ENCODE measurements at places on chromosomes 13 and 19.

DNA sequence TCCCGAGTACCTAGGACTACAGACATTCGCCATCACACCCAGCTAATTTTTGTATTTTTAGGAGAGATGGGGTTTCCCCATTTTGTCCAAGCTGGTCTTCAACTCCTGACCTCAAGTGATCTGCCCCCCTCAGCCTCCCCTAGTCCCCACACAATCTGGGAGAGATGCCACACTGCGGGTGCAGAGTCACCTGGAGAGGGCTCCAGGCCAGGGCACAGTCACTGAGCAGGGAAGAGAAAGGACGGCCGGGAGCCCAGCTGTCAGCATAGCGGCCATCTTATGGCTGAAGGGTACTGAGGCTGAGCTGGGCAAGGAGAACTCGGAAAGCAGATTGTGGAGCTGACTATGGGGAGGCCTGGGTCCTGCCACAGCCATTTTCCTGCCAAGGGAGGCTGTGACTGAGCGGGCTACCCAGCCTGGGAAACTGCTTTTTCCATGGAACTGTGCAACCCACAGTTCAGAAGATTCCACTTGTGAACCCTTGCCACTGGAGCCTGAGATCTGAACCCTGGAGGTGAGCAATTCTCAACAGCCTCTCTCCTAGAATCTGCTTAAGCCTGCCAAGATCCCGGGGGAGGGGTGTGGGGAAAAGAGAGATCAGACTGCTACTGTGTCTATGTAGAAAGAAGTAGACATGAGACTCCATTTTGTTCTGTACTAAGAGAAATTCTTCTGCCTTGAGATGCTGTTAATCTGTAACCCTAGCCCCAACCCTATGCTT is 109.2 kb downstream of the ZNF486 start:
- no peak for DNase-seq

- no peak for DNase-seq
These were observed 325.9 kb downstream of the KLF12 start for GRCh38 chr13:73808318-73808717.

GRCh38 chr19:49222011-49222410 is 64.4 kb downstream of the TRPM4 start:
- DNase-seq: no peak

DNA sequence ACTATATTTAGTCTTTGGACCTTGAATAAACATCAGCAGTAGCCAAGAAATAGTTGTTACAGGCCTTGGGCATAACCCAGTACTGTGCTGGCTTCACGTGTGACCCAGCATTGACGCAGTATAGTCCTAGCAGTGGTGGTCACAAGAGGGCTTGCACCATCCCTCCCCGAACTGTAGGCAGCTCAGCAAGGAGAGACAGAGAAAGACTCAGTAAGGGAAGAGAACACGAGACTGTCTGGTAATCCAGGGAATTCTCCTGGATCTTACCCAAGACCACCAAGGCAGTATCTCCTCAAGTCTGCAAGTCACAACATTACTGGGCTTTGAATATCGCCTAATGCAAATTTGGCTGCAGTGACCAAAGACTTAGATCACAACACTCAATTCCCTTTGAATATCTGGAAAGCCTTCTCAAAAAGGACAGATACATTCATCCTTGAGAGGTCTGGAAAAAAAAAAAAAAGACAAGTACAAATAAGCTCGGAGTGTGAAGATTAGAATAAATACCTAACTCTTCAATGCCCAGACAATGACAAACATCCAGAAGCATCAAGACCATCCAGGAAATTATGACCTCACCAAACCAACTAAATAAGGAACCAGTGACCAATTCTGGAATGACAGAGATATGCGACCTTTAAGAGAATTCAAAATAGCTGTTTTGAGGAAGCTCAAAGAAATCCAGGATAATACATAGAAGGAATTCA is 39.7 kb downstream of the CAB39L start:
- DNase-seq: no peak

GRCh38 chr19:55197528-55197927 is 11.8 kb downstream of the PTPRH start:
- no peak for DNase-seq

DNA sequence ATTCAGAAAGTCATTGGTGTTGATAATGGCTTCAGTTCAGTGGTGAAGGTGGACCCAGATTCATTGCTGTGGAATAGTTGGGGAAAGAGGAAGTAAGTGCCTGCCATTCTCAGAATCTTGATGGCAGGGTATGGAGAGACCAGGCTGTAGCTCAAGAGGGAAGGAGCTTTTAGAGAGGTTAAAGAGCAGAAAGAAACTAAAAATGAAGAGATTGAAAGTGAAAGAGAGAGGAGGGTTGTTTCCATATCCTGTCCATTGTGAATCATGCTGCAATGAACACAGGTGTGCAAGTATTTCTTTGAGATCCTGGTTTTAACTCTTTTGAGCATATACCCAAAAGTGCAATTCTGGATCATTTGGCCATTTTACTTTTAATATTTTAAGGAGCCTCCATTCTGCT is 12.5 kb downstream of the GJB6 start:
- DNase-seq: no peak

- no peak for DNase-seq
These were observed 13.5 kb upstream of the PRR19 start for GRCh38 chr19:42288387-42288786.

GRCh38 chr19:53813996-53814395 is 10.1 kb downstream of the NLRP12 start:
- DNase-seq: no peak

DNA sequence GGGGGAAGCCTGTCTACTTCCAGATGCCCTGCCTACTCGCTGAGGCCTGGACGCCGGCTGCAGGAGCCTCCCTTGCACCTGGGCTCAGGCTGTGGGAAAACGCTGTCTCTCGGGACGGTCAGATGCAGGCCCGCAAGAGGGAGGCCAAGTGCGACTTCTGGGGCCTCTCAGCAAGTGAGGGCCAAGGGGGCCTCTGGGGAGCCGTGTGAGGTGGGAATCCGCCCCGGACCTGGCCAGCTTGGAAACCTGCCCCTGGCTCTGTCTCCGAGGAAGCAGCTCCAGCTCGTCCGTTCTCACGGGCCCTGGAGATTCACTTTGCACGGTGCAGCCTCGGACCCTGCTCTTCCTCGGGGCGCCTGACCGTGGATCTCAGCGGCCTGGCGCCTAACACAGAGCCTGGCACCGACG is 11.4 kb upstream of the CRTC1 start:
- DNase-seq: no peak
